Daoy (cell line): ENCODE measurements at places on chromosomes 2 and 18. TPM values are rescaled to one million over a fixed set of nuclear protein-coding genes. Genes with fewer than 3 reads are reported as not detected.

DNA sequence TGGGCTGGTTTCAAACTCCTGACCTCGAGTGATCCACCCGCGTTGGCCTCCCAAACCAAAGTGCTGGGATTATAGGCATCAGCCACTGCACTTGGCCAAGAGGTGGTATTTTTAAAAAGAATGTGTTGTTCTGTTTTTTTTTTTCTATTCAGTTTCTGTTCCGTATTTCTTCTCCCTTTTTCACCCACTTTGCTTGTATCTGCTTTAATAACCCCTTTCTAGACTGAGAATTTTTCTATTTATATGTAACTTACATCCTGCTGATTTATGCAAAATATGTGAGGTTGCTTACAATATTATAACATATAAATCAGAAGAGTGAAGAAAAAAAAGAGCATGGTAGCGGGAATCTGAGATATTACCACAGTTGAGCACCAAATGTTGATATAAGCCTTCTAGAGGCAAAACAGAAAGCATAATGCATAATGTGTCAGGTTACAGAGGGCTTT, 17.2 kb upstream of the LYPD6B start:
- DNase-seq: no peak

The SCN7A gene
- not detected in 2 replicates for total RNA-seq

GRCh38 chr2:46026431-46026830, 270.8 kb upstream of the EPAS1 start:
- DNase-seq: no peak

- no peak for DNase-seq
Measured at GRCh38 chr2:129812071-129812470, 167.4 kb upstream of the RAB6C start.

DNA sequence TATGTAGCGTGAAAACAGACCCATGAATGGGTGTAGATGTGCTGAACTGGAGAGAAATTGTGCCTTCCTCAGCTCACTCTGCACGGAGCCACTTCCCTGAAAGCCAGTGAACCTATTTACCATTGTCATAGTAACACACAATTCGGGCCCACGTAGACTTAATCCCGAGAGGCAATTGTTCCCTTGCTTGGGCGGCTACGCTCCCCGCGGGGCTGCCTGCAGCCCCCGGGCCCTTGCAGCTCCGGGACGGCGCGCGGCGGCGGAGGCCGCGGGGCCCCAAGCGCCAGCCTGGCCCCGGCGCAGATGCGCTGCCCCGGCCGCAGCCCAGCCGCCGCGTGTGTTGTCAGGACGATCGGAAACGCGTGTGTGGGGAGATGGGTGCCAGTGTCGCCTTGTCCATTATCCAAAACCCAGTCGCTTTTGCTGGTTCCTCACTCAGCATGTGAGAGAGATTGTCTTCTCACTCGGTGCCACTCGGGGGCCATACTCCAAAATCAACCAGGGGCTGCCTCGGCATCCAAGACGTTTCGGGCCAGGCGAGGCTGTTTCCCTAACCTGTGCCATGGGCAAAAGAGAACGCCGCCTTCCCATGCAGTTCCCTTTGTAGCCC, 17.9 kb upstream of the LRRTM1 start:
- DNase-seq: no peak

The GNLY gene
- not detected in 2 replicates for total RNA-seq

The FBXO41 gene
- 0.98 and 1.3 TPM in 2 replicates for total RNA-seq

DNA sequence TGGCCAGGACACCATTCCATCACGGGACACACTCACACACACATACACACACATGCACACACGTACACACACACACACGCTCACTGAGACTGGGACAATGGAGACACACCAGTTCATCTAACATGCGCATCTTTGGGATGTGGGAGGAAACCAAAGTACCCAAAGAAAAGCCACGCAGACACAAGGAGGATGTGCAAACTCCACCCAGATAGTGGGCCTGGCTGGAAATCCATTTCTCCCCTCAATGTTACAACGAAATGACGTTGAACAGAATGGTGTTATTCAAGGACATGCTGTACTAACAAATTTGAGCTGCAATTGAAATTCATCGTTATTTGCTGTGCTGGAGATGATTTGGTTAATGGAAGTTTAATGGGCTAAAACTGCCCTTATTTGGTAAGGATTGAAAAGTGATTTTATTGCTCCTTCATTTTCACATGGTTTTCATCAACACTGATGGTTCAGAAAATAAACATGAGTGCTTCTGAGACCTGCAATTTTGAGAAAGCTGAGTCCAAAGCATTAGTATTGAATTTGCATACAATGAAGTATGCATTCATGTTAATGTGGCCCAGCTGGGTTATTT, 110.0 kb downstream of the KCNE4 start:
- DNase-seq: no peak

DNA sequence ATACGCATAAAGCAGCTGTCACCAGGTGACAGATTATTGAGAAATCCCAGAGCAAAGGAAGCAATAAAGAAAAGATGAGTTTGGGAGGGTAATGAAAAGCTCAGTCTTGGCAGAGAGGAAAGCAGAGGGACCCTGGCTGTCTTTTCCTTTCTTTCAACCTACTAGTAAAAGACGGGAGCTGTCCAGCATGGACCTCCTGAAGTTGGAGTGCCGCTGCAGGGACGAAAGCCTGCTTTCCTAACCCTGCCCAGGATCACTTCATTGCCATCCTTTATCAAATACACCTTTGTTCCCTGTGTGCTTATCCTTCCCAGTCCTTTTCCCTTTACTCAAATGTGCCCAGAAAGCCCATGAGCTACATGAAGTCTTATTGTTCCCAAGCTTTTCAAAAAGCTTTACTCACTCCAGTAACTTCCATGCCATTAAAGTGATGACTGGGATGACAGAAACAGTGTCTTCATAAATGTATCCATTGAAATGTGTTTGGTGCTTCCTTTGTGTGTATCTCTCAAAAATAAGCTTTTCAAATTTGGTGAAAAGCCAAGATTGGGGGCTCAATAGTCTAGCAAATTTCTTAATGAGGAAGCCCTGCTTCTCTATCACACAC, 3.7 kb upstream of the SPR start:
- no peak for DNase-seq

The SPATA3 gene
- total RNA-seq: not detected in 2 replicates

GRCh38 chr2:218780851-218781690, 876 bp upstream of the CYP27A1 start:
- no peak for DNase-seq

DNA sequence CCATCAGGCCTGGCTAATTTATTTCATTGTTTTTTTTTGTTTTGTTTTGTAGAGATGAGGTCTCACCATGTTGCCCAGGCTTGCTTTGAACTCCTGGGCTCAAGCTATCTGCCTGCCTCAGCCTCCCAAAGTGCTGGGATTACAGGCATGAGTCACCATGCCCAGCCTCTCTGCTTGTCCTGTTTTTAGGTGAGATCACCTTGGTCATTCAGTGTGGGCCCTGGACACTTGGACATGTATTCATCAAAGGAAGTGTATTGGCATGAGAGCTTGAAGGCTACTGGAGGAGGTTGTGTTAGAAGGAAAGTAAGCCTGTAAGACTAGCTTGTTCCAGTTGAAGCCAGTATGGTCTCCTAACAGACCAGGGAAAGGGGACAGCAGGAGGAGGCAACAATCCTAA, 229.2 kb upstream of the RGPD4 start:
- DNase-seq: no peak

- DNase-seq: no peak
Measured at GRCh38 chr2:97701186-97701585, 12.2 kb upstream of the ZAP70 start.

The FSHR gene
- total RNA-seq: not detected in 2 replicates

DNA sequence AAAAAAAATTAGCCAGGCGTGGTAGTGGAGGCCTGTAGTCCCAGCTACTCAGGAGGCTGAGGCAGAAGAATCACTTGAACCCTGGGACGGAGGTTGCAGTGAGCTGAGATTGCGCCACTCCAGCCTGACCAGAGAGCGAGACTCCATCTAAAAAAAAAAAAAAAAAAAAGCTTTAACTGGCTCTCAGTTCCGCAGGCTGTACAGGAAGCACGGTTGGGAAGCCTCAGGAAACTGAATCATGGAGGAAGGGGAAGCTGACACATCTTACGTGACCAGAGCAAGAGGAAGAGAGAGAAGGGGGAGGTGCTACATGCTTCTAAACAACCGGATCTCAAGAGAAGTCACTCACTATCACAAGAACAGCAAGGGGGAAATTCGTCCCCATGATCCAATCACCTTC, 505.6 kb upstream of the SLC8A1 start:
- peak; percentile 3 for DNase-seq

GRCh38 chr2:101806123-101806522, 108.6 kb downstream of the MAP4K4 start:
- peak; percentile 86 for DNase-seq

DNA sequence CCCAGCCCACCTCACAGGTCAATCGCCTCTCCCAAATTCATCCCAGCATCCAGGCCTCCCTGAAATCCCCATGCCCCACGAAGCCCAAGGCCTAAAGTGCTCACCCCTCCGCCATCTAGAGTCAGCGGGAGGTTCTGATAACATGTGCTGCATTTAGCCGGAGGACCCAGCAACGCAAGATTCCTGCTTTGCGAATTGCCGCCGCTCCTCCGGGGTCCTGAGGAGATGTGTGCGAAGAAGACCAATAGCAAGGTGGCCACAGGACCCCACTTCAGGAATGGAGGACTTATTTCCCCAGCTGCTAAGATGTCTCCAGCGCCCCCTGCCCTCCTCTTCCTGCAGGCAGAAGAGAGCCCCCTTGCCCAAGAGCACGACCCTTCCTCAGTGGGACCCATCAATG, 120.8 kb upstream of the GLI2 start:
- no peak for DNase-seq

The ERICH2 gene
- 0.42 TPM in 1 of 2 replicates, not detected in the other for total RNA-seq
